Cardiac fibroblast (primary cell): ENCODE measurements at places on chromosomes 7 and 10.

- DNase-seq: no peak
Observed at GRCh38 chr7:53596230-53596629, 560.8 kb downstream of the POM121L12 start.

DNA sequence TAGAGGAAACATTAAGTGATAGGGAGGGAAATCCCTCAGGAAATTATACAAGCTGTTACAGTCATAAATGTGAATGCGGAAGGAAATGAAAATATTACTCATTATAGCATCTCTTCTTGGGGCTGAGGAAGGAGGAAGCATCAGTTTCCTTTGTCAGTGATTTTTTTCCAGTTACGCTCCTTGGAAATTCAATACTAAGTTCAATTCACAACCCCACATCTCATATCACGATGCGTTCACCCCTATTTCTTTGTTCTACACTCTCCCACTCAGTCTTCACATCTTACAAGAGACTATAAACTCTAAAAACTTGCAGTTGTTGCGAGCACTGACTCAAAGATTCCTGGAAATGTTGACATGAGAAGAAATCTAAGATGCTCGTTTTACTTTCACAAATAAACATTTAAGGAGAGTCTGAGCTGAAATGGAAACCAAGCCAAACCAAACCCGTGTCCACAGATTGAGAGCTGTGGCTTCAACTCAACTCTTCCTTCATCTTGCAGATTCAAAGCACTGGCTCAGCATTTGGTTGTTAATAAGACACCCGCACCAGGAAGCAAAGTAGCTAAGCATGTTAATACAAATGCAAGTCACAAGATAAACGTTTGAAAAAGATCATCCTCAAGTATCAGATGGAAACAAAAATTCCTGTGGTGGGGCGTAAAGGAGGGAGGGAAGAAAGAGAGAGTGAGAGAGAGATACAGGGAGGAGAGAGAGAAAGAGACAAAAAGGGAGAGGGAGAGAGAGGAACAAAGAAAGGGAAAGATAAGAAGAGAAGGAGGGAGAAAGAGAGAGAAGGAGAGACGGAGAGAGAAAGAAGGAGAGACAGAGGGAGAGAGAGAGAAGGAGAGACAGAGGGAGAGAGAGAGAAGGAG lies 150.0 kb upstream of the RSU1 start:
- peak; percentile 58 for DNase-seq

DNA sequence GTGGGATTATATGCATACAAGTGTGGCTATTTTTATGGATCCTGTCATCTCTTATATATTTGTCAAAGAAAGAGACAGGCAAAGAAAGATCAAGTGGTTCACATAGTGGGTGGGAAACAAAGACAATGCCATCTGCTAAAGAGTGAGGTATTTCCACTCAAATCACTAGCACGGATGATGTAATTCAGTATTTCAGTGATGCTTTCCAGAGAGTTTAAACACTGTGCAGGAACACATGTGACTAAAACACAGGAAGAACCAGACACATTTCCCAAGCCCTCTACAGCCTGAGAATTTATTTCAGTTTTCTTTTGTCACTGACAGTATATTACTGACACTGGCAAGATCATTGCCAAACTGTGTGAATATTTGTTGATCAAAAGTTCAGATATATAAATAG lies 885.7 kb upstream of the CELF2 start:
- DNase-seq: peak; percentile 12

- DNase-seq: peak; percentile 99
Observed at GRCh38 chr7:137978464-137979237, 23.2 kb downstream of the CREB3L2 start.

DNA sequence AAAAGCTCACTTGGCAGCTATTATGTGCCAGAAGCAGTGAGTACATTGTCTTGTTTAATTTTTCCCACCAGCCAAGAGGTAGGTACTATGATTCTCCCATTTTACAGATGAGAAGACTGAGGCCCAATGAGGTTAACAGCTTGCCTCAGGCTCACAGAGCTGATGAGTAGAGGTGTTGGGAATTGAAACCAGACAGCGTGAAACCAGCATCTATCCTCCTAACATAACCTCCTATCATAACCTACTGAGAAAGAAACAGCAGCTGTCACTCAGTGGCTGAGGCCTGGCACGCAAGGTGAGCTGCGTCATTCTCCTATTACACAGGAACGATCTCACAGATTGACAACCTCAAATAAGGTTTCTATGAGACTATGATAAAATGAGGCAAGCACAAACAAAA lies 6.2 kb downstream of the PYROXD2 start:
- DNase-seq: no peak

DNA sequence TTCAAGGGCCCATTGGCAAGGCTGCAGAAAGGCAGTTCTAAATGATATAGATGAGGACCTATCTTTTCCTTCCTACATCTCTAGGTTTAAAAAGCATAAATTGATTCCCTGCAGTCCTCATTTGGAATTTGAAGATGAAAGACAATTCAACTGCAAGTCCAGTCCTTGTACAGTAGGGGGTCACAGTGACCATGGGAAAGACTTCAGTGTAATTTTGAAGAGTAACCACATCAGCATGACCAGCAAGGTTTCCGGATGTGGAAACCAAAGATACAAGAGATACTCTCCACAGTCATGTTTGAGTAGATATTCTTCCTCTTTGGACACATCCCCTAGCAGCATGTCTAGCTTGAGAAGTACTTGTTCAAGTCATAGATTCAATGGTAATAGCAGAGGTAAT lies 539.3 kb upstream of the TEX47 start:
- DNase-seq: no peak

DNA sequence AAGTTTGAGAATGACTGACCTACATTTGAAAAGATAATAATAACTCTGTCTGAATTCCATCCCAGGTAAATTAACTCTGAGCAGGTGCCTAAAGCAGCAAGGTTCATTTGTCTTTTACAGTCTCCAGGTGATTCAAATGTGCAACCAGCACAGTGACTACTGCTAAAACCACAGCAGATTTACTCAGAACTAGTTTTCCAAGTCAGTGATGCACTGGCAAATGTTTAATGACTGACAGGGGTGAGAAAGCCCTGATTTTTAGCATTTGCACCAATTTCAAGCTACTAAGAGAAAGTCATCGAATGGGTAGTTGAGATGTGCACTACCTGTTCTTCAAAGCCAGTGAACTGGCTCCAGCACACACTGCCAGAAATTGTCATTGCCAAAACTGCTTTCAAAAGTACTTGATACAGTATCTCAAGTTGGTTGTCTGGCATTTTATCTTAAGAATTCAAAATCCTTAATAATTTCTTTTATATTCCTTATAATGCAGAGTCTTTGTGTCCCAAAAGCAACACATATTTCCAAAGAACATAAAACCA lies 60.3 kb downstream of the ATOH7 start:
- no peak for DNase-seq

GRCh38 chr10:97505152-97505551 lies 6.4 kb downstream of the UBTD1 start:
- DNase-seq: no peak

GRCh38 chr10:129055225-129055624 lies 411.8 kb upstream of the MGMT start:
- no peak for DNase-seq

DNA sequence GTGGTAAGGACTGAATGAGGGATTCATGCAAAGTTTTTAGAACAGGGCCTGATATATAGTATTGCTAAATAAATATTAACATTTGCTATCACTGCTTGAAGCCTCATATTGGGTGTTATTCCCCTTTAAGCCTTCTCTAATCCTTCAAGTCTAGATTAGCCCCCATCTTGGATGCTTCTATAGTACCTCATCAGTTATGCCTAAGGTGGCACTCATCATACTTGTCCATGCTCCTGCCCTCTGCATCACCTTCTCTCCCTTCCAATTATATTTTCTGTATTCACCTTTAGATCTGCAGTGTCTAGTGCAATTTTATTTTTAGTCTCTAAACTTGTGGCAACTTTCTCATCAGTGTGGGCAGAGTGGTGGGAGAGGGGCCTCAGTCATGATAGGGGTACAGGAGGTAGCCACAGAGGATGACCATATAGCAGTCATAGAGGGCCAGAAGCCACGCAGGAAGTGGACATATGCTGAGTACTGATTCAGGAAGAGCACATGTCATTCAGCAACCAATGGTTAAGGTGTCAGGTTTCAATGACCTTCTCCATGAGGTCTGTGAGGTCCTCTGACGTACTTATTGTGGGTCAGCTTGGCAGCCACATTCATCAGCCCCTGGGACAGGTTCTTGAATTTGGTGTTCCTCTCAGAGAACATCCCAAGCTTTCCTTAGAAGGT lies 2.5 kb downstream of the ENTPD1 start:
- DNase-seq: no peak

DNA sequence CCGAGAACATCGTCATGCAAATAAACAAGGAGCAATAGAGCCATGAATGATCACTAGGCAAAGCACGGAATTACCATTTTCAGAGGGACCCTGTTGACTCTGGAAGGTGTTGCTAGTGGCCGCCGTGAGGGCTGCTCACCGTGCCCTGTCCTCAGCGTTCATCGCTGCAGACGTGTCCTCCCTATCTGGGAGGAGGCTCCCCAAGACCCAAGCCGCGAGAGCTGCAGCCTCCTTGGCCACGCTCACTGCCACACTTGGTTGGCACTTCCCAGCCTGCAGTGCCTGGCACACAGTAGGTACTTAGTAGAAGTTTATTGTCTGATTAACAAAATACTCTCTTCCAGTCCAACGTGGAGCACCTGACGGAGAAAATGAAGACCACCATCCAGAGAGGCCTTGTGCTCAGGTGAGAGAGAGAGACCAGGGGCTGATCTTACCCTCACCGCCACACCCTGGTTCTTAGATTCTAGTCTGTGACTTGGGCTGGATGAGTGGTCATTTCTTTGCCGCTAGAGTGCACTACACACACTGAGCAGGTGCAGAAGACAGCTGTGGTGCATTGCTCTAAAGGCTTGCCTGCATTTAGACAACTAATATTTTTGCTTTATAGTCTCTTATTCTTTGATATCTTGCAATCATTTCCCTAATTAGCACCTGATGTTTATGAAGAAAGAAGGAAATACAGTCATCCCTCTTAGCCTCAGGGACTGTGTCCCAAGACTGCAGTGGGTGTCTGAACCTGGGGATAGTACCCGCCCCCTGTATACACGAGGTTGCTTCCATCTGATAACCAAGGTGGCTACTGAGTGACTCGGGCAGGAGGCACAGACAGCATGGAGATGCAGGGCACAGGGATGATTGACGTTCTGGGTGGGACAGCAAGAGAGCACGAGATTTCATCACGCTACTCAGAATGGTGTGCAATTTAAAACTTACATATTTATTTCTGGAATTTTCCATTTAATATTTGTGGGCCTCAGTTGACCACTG lies 40.3 kb downstream of the PITRM1 start:
- peak; percentile 26 for DNase-seq

GRCh38 chr10:46096909-46097575 lies 51.0 kb upstream of the MSMB start:
- DNase-seq: no peak

DNA sequence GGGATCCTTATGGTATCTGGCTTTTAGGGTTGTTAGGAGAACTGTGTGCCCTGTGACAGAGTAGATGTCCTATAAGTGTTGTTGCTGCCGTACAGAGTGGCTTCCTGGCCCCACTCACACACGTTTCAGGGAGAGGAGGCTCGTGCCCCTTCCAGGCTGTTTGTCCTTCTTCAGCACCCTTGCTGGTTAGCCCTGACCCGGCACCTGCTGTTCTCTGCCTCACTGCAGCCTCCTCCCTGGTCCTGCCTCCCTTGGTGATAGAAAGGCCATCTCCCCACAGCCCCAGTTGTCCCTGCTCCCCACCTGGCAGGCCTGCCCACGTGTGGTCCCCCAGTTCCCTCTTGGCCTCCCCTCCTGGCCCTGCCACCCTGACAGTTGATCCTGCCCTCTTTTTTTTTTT lies 2.3 kb downstream of the CLIP2 start:
- DNase-seq: no peak

GRCh38 chr7:66642186-66642585 lies 13.5 kb downstream of the KCTD7 start:
- no peak for DNase-seq

GRCh38 chr10:73076360-73077183 lies 20.1 kb downstream of the P4HA1 start:
- DNase-seq: peak; percentile 81

- no peak for DNase-seq
Observed at GRCh38 chr7:114832906-114833595, 88.8 kb upstream of the MDFIC start.

GRCh38 chr7:104795616-104796398 lies 218.2 kb upstream of the KMT2E start:
- DNase-seq: no peak

- DNase-seq: no peak
Observed at GRCh38 chr10:99769706-99770105, 12.7 kb upstream of the ABCC2 start.

- no peak for DNase-seq
Observed at GRCh38 chr7:27739301-27739908, 557 bp upstream of the TAX1BP1 start.

GRCh38 chr7:44103566-44103922 lies 601 bp upstream of the AEBP1 start:
- no peak for DNase-seq

- no peak for DNase-seq
Observed at GRCh38 chr7:136709876-136710275, 158.6 kb upstream of the CHRM2 start.

DNA sequence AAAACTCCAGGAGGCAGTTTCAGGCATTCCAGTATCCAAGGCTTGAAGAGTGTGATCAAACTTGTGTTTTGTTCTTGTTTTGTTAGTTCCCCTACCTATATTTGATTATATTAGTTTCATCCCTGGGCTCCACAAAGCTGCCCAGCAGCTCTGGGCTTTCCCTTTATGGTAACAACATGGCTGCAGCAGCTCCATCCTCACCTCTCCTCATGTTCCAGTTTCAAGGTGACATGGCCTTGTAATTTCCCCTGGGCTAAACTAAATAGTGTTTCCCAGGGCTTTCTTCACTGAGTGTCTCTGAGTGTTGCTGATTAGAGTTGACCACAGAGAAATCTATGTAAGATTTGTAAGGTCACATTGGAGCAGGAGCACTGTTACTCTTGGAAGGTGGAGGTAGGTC lies 83.4 kb downstream of the MACC1 start:
- DNase-seq: no peak

DNA sequence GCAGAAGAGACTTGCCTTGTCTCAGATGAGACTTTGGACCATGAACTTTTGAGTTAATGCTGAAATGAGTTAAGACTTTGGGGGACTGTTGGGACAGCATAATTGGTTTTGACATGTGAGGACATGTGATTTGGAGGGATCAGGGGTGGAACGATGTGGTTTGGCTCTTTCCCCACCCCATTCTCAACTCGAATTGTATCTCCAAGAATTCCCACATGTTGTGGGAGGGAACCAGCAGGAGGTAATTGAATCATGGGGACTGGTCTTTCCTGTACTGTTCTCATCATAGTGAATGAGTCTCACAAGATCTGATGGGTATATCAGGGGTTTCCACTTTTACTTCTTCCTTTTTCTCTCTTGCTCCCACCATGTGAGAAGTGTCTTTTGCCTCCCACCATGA lies 229.7 kb upstream of the KCND2 start:
- no peak for DNase-seq

DNA sequence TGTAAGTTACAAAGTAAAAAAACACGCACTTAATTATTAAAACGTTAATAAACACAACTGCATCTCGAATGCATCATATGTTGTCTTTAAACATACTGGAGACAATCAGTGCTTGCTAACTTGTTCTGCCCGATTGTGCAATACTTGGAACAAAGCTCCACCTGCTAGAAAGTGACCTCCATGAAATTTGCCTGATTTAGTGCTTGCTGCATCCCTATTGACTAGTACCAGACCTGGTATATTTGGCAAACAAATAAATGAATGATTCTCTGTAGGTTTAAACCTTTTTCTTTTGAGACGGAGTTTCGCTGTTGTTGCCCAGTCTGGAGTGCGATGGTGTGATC lies 6.2 kb downstream of the BZW2 start:
- no peak for DNase-seq
